ENCODE measurements at places on chromosomes 4 and X. TPM values are rescaled to one million over a fixed set of nuclear protein-coding genes. Genes with fewer than 3 reads are reported as not detected.

The FAM47E gene
- not detected for total RNA-seq

The MND1 gene
- total RNA-seq, result 31.1 TPM

The HERC5 gene
- total RNA-seq, result 24.8 TPM

The WNK3 gene
- 0.75 TPM for total RNA-seq

The SMPX gene
- total RNA-seq, result not detected

The RAB9B gene
- total RNA-seq, result 0.41 TPM

The TNIP3 gene
- 3.2 TPM for total RNA-seq
